ENCODE measurements at places on chromosomes 5 and 9. TPM values are rescaled to one million over a fixed set of nuclear protein-coding genes. Genes with fewer than 3 reads are reported as not detected.

The OR13C2 gene
- total RNA-seq: not detected

The RHOBTB3 gene
- 6.6 TPM for total RNA-seq

The RARS1 gene
- 97.5 TPM for total RNA-seq

The CDH9 gene
- 0.79 TPM for total RNA-seq

The CXXC5 gene
- total RNA-seq: 107 TPM

The TCF7 gene
- total RNA-seq: 17.2 TPM

The NRARP gene
- total RNA-seq: 22.8 TPM

The RASEF gene
- 1.9 TPM for total RNA-seq

GRCh38 chr9:472479-473075 is 257.9 kb downstream of the DOCK8 start:
- H3K4me1 ChIP-seq: peaks cover under 1% of the 10 kb centered on the region
- no peak for DNase-seq
- peaks cover 16% of the 10 kb centered on the region for H3K36me3 ChIP-seq

- no peaks in the 10 kb centered on the region for H3K36me3 ChIP-seq
- H3K27ac ChIP-seq: no peak overlapping the region
- no peaks in the 10 kb centered on the region for H3K27me3 ChIP-seq
- H3K4me1 ChIP-seq: no peaks in the 10 kb centered on the region
These were observed 465.0 kb downstream of the MTRR start for GRCh38 chr5:8333977-8334376.

DNA sequence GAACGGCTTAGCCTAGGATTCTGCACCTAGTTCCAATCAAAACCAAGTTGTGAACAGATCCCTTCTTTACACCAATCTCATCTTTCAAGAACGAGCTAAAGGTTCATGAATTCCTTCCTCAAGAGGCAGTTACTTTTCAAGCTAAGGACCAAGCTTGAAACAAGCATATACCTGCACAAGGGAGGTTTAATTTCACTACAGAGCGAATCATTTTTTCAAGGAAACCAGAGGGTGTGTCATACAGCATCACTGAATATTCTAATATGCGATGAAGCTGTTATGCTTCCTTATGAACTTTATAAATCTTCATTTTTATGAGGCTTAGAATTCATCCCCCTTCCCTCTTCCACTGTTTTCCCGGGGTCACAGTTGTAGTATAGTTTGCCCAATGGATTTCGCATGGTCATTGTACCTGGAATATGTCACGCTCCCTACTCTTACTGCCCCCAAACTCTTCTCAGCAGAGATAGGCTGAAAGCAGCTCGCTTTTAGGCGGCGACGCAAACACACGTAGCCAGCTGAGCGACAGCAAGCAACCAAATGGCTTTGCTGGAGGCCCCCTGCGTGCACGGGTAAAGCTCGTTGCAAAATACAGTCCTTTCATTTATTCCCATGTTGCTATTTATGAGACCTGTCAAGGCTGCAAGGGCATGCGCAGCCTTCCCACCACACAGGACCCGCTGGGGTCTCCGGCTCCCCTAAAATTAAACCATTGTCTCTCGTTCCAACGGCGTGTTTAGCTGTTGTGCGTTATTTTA is 832 bp downstream of the LMBRD2 start:
- H3K27ac ChIP-seq: no peak overlapping the region
- H3K4me3 ChIP-seq: peak overlapping the region; percentile 95
- H3K4me1 ChIP-seq: no peaks in the 10 kb centered on the region
- peak; percentile 53 for DNase-seq
- peaks cover 12% of the 10 kb centered on the region for H3K36me3 ChIP-seq

GRCh38 chr9:2859776-2860379 is 16.0 kb upstream of the PUM3 start:
- H3K4me1 ChIP-seq: no peaks in the 10 kb centered on the region
- DNase-seq: peak; percentile 76
- H3K36me3 ChIP-seq: no peaks in the 10 kb centered on the region
- H3K27ac ChIP-seq: no peak overlapping the region

DNA sequence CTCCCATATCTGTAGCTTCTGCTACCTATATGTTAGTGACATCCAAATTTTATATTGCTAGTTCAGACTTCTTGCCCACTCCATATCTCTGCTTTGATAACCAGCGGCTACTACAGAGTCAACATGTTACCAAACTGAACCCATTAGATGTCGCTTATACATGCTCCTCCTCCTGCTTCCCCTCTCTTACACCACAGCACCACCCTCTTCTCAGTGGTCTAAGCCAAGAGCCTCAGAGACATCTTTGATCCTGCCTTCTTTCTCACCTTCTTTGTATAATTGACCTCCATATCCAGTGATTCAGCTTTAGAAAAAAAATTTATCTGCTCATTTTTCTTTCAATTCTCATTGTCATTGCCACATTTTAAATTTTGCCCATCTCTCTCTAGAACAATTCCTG is 408.2 kb upstream of the TLE4 start:
- H3K36me3 ChIP-seq: no peaks in the 10 kb centered on the region
- no peak for DNase-seq
- H3K27ac ChIP-seq: no peak overlapping the region
- H3K4me3 ChIP-seq: no peak overlapping the region
- no peaks in the 10 kb centered on the region for H3K4me1 ChIP-seq

GRCh38 chr9:81558091-81558830 is 131.1 kb downstream of the TLE1 start:
- no peak for DNase-seq
- no peaks in the 10 kb centered on the region for H3K36me3 ChIP-seq
- H3K4me1 ChIP-seq: peaks cover 4% of the 10 kb centered on the region
- no peak overlapping the region for H3K4me3 ChIP-seq
- no peaks in the 10 kb centered on the region for H3K27me3 ChIP-seq

DNA sequence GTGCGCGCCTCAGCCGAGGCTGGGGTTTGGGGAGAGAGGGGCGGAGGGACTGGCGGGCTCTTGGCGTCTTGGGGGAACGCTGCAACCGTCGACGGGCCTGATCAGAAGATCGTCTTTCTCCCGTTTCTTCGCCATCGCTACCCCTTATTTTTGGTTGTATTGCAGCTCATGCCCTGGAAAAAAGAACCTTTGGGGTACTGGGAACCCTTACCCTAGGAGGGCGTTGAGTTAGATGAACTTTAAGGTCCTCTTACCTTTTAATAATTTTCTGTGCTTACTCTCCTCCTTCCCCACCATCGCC is 719 bp downstream of the PAIP2 start:
- peak overlapping the region; percentile 41 for H3K27ac ChIP-seq
- DNase-seq: no peak
- peak overlapping the region; percentile 99 for H3K4me3 ChIP-seq
- H3K4me1 ChIP-seq: no peaks in the 10 kb centered on the region

- no peak for DNase-seq
- H3K27ac ChIP-seq: no peak overlapping the region
- peaks cover 10% of the 10 kb centered on the region for H3K36me3 ChIP-seq
- H3K27me3 ChIP-seq: no peaks in the 10 kb centered on the region
- no peak overlapping the region for H3K4me3 ChIP-seq
These were observed 40.3 kb upstream of the LRRC70 start for GRCh38 chr5:62538017-62538942.

GRCh38 chr5:167897371-167897770 is 394.1 kb upstream of the WWC1 start:
- H3K36me3 ChIP-seq: no peaks in the 10 kb centered on the region
- H3K27ac ChIP-seq: no peak overlapping the region
- H3K4me3 ChIP-seq: no peak overlapping the region
- H3K4me1 ChIP-seq: peaks cover 12% of the 10 kb centered on the region

Measured in H9 (cell line).